MM.1S (cell line): ENCODE measurements at places on chromosomes 7 and 10.

GRCh38 chr10:110528224-110528996 lies 30.7 kb downstream of the DUSP5 start:
- peak; percentile 45 for DNase-seq

DNA sequence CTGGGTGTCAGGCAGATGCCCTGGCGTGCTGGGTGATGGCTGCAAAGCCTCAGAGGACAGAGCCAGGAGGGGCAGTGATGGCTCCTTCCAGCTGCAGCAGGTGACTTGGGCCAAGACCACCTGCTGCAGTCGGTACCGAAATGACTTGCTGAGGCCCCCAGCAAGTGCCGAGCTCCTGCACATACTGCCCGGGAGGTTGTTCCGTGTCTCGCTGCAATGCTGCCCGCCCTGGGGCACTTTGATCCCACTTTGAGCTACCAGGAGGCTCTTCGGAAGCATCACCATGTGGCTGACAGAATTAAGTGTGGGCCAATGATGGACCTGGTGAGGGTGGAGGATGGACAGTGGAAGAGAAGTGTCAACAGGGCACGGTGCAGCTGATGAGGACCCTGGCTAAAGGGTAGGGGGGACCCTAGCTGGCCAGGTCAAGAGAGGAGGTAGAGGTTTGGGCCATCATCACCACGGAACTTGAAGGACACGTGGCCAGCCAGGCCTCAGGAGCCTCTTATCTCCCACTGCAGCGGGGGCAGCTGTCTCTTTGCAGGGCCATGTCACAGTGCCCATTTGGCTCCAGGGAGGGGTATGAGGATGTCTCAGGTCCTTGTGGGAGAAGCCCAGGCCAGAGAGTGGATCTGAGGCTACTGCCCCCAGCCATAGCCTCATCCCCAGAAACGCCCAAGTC lies 51.1 kb upstream of the NANOS1 start:
- no peak for DNase-seq

DNA sequence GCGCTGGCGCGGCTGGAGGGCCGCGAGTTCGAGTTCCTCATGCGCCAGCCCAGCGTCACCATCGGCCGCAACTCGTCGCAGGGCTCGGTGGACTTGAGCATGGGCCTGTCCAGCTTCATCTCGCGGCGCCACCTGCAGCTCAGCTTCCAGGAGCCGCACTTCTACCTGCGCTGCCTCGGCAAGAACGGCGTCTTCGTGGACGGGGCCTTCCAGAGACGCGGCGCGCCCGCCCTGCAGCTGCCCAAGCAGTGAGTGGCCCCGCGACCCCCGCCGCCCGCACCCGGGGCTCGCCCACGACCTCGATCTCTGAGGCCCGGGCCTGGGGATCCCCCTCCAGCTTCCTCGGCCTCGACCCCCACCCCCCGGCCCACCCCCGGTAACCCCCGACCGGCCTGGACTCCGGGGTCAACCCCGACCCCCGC lies 537 bp downstream of the FOXK1 start:
- DNase-seq = peak; percentile 42

- no peak for DNase-seq
Measured at GRCh38 chr10:130481936-130482335, 345.7 kb downstream of the GLRX3 start.

GRCh38 chr7:51253157-51253556 lies 63.5 kb downstream of the COBL start:
- DNase-seq = no peak

DNA sequence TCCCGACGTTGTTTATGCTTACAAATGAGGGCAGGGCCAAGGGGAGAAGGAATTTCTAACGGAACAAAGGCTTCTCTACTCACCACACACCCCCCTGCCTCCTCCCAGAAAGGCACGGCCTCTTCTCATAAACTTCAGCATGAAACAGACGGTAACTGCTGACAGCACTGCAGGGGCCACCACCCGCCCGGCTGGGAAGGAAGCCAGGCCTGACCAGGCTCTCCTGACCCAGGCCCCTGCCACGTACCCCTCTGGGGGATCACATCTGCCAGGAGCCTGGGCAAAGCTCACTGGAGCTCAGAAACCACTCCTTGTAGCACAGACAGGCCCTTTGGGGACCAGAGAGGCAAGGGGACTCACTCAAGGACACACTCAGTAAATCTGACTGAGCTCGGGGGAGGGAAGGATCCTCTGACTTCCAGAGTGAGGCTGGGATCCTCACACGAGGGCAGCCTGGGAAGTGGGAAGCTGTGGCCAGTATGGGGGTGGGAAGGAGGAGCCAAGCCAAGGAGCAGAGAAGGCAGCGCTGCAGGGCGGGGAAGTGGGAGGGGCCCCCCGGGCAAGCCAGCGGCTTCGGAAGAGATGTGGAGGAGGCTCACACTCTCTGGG lies 46.1 kb downstream of the ZCCHC24 start:
- DNase-seq = no peak

DNA sequence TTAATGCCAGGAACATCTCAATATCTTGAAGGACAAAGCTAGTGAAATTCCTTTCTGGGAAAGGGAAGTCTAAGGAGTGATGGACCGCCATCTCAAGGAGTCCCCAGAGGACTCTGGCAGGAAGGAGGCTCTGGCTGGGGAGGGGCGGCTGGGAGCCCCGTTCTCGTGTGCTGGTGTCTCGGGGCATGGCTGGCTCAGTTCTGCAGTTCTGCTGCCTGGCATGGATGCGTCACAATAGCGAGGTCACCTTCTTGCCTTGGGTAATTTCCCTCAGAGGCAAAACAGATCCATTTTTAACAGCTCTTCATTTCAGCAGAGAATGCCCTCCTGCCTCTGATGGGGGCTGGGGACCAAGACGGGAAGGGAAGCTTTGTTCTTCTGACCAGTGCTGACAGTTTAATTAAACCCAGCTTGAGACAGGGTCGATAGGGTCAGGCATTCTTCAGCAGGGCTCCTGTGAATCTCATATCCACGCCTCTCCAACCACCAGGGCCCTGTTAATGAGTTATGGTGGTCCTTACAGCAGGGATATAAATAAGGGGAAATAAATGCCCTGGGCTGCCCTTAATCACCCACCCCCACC lies 35.7 kb downstream of the SLIT1 start:
- DNase-seq = no peak

GRCh38 chr10:66747451-66747850 lies 178.4 kb upstream of the LRRTM3 start:
- no peak for DNase-seq

DNA sequence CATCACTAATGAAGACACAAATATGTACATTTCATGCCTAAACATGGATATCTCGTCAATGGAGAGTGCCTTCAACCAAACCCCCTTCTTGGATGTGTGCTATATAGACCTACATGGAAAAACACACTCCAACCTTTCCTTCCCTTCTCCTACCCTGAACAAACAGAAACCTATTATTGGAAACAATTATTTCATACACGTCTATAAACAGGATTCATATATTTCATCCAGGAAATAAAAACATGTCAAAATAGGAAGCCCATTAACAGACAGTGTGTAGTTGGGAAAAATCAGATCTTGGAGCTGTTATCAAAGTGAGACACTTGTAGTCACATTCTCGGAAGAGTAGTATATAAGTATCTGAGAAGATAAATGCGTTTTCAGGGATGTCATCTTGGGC lies 81.1 kb downstream of the NRP1 start:
- DNase-seq = no peak

- no peak for DNase-seq
Measured at GRCh38 chr10:68095153-68095552, 14.1 kb upstream of the MYPN start.

- no peak for DNase-seq
Measured at GRCh38 chr7:1136841-1137516, 23.0 kb downstream of the ZFAND2A start.

DNA sequence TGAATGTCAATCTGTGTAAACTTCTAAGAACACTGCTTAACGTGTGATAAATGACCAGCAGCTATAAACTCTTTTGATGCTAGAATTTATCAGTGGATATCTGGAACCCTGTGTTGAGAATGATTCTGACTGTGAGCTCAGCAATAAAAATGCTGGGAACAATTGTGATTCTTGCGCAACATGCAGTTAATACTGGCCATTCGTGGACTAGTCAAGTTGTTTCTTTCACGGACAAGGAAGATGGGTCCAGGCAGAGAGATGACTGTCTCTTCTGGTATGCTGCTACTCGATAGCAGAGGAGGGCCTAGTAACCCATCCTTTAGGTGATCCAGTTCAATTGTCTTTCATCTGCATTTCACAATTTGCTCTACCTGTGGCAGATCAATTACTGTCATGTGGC lies 394.8 kb upstream of the IGFBP3 start:
- DNase-seq = no peak

- no peak for DNase-seq
Measured at GRCh38 chr7:109873296-109873695, 1217.6 kb upstream of the LRRN3 start.

GRCh38 chr10:12422189-12422588 lies 72.8 kb downstream of the CAMK1D start:
- no peak for DNase-seq

DNA sequence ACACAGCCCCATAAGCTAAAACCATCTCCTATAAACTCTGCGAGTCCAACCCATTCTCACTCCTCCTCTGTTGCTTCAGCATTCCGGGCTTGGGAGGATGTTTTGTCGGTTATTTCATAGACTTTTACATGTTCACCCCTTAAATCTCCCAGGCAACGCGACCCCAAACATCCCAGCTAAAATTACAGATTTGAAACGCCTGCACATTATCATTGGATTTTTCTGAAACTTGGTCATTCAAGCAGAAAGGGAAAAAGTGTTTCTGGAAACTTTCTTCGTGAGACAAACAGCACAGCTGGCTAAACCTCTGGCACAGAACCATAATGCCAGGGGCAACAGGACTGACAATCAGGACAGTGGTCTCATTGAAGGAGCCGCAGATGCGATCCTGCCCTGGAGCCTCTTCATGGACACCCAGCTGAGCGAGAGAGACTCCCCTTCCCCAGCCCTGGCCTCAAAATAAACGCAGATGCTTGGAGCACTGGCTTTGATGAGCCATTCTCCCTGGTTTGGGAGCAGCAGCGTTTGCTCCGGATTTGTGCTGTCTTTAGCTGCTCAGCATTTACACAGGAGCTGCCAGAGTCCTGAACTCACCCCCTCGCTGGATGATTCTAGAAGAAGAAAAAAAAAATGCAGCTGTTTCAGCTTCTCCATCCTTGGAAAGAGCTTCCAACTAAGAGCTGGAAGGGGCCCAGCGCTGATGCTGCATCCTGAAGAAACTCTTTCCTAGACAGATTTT lies 30.1 kb downstream of the AFAP1L2 start:
- no peak for DNase-seq

GRCh38 chr10:114356751-114357514 lies 47.4 kb downstream of the AFAP1L2 start:
- DNase-seq = no peak

DNA sequence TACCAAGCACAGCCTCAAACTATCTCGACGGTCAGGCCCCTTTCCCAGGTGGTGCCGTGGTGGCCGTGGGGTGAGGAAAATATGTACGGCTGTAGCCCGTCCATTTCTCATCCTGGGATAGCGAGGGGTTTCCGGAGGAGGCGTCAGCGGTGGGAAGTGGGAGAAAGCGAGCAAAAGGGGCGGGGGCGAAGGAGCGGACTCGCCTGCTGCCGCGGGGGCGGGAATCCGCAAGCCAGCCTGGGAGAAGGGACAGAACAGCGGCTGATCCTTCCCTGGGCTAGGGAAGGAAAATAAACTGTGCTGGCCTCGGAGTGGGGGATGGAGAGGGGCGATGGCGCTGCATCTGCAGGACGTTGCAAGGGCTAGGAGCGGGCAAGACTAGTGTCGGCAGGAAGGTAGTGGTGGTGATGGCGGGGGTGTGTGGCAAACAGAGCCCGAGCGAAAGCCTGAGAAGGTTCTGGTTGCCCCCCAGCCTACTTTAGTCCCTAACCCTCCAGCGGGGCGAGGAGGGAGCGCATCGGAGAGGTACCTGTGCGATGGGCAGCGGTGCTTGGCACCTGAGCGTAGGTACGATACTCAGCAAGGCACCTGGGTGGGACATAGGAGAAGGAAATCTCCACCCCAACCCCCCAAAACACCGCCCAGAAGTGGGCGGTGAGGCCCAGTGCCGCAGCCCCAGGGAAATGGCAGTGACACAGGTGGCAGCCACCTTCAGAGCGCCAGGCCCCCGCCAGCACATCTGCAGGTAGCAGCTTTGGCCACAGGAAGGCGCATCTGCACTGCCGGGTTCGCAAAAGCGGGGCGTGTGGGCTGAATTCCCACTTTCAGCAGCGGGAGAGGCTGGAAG lies 49.9 kb upstream of the STEAP1B start:
- DNase-seq = peak; percentile 61

GRCh38 chr10:71667387-71667752 lies 52.2 kb downstream of the C10orf105 start:
- no peak for DNase-seq

GRCh38 chr10:132671228-132672154 lies 114.5 kb downstream of the NKX6-2 start:
- no peak for DNase-seq

GRCh38 chr10:132357286-132358058 lies 25.5 kb downstream of the LRRC27 start:
- no peak for DNase-seq

GRCh38 chr10:37947526-37947925 lies 28.9 kb downstream of the ZNF25 start:
- DNase-seq = no peak

DNA sequence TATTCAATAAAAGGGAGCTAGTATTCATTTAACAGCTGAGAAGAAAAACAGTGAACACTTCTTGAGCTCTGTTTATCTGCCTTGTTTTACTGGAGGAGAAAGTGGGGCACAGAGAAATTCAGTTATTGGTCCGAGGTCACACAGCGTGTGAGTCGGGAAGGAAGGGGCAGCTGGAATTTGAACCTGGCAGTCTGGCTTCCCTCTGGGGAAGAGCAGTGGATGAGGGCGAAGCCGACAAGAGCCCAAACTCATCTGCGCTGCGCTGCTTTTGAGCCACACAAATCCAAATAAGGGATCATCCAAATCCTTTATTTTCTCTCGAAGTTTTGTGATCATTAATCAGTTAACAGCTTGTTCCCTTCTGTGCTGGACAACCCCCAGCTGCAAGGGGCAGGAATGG lies 23.7 kb upstream of the PFKFB3 start:
- no peak for DNase-seq
